ENCODE measurements at places on chromosomes 16 and 17. TPM values are rescaled to one million over a fixed set of nuclear protein-coding genes. Genes with fewer than 3 reads are reported as not detected.

DNA sequence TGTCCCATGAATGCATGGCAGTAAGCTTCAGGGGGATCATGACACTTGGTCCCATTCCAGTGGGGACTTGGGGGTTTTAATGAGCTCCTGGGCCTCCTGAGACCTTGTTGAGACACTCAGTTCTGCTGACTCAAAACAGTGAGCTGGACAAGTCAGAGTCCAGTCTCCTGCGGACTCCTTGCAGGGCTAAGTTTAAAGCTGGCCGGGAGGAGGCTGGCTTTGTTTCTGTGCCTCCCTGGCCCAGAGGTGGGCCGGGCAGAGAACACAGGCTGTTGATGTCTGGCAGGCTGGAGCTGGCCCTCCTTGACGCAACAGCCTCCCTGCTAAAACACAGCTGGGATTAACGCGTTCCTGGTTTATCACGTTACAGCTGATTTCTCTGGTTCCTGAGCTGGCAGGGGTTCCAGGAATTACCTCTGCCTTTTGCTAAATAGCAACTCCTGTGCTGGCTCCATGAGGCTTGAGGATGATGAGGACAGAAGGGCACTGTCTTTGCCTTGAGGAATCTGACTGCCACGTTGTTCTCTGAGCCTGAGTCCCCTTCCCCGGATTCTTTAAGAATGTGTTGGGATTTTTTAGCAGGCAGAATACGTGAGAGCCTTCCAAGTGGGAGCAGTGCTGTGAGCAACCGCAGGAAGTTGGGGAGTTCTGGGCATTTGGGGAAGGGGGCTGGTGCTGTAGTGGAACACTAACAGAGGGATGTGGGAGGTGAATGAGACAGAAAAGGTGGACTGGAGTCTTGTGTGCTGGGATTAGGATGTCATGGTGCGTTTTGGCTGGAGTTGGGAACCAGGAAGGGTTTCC is 2.0 kb downstream of the GPT2 start:
- H3K36me3 ChIP-seq = no peaks in the 10 kb centered on the region
- peaks cover 20% of the 10 kb centered on the region for H3K4me1 ChIP-seq
- H3K4me3 ChIP-seq = no peak overlapping the region
- no peak overlapping the region for H3K27ac ChIP-seq

DNA sequence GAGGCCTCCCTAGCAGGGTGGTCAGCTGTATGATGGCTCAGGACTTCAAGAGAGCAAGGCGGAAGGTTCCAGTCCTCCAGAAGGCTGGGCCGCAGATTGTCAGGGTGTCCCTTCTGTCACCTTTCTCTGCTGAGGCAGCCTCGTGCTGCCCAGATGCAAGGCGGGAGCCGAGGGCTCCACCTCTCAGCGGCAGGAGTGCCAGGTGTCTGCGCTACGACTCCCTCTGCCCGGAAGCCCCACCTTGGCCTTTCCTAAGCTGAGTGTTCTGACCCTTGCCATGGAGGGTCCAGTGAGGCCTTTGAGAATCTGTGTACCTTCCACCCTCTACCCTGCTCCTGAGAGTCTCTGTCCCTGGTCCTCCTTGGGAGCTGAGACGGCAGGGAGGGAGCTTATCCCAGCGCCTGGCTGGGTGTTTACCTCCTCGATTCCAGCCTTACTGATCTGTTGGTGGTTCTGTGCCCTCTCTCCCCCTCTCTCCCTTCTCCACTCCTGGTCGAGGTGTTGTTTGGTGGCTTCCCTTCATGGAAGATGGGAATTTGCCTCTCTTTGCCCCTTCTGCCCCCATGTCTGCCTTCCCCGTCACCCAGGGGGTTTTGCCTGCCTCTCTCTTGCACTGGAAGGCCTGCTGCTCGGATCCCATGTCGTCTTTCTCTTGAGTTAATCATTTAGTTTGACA is 2.2 kb upstream of the ZNF750 start:
- H3K27me3 ChIP-seq = no peaks in the 10 kb centered on the region
- peaks cover 14% of the 10 kb centered on the region for H3K36me3 ChIP-seq
- DNase-seq = no peak
- H3K4me3 ChIP-seq = no peak overlapping the region

- H3K36me3 ChIP-seq = peaks cover 86% of the 10 kb centered on the region
- DNase-seq = no peak
- no peak overlapping the region for H3K4me3 ChIP-seq
- no peak overlapping the region for H3K27ac ChIP-seq
Measured at GRCh38 chr16:2054543-2055245, 6.9 kb downstream of the TSC2 start.

HSD11B2 gene
- 0.42 TPM for total RNA-seq

WNT9B gene
- total RNA-seq = not detected

All from esophagus muscularis mucosa (tissue), 4 donors.